Hepatocyte (in vitro differentiated cells): ENCODE measurements at places on chromosomes 1 and 21. TPM values are rescaled to one million over a fixed set of nuclear protein-coding genes. Genes with fewer than 3 reads are reported as not detected.

Gene LMX1A
- not detected in 2 replicates for total RNA-seq

Gene CRB1
- 0.30 TPM in 1 of 2 replicates, not detected in the other for total RNA-seq

- DNase-seq: peak; percentile 97
Measured at GRCh38 chr1:93345633-93346420, at the start of gene DR1. DR1 (plus strand) TSS chr1:93345907; CDS start chr1:93346646, 739 bp downstream.

- no peak for DNase-seq
Measured at GRCh38 chr1:6967431-6968111, 182.3 kb downstream of the CAMTA1 start.

DNA sequence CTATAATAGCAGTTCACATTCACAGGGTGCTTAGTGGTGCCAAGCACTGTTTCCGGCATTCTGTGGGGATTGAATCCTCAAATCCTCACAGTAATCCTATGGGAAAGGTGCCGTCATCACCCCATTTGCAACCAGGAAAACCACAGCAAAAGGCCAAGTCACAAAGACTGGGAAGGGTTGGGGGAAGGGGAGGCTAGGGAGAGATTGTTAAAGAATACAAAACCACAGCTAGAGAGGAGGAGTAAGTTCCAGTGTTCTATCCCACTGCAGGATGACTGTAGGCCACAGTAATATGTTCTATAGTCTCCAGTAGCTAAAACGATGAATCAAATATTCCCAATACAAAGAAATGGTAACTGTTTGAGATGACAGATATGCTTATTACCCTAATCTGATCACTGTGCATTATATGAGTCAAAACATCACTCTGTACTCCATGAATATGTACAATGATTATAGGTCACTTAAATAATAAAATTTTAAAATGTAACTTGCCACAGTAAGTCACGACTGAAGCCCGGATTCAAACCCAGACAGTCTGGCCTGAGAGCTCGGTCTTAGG, 256.8 kb downstream of the TOMM20 start:
- DNase-seq: no peak

DNA sequence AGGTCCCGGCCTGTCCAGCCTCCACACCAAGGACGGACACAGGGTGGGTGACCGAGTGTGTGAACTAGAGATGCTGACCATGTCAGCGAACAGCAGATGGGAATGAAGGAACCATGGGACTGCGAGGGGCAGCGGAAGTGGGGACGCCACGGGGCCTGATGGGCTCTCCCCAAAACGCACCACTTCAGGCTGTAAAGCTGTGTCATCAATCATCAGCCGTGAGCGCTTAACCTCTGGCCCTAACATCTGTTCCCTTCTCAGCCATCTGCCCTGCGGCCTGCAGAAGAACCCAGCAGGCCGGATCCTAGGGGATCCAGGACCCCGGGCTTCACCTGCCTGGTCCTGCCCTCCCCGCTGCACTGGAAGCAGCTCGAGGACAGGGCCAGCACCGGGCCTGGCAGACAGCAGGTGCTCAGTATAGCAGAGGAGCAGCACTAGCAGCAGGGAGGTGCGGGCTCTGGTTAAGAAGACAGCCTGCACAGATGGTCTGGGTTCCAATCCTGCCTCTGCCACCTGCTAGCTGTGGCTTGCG, 58.7 kb downstream of the DMRTB1 start:
- no peak for DNase-seq

- DNase-seq: no peak
Measured at GRCh38 chr1:1861339-1861730, 29.6 kb downstream of the GNB1 start.
